ENCODE measurements at places on chromosomes 6 and 20.

- DNase-seq = no peak
Observed at GRCh38 chr6:90820436-90820835, 233.6 kb upstream of the MAP3K7 start.

- no peak for DNase-seq
Observed at GRCh38 chr6:86251106-86251505, 608.4 kb upstream of the SYNCRIP start.

DNA sequence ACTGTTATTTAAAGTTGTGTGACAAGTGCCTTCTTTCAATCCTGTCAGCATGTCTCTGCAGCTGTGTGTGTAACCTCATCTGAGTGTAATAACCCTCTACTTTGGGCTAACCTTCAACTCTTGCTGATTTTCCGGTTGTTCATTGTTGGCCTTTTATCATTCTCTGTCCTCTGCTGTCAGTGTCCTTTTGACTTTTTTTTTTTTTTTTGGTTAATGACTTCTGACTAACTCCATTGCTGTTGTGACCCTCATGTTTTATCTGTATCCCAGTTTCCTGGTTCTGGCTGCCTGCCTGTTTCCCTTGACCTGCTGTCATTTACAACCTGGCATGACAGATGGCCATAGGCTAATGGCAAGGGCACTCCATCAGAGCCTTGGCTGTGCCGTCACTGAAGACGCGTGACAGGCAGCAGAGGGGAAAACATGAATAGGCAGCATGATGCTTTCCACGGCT, 145.7 kb upstream of the MAN1A1 start:
- no peak for DNase-seq

DNA sequence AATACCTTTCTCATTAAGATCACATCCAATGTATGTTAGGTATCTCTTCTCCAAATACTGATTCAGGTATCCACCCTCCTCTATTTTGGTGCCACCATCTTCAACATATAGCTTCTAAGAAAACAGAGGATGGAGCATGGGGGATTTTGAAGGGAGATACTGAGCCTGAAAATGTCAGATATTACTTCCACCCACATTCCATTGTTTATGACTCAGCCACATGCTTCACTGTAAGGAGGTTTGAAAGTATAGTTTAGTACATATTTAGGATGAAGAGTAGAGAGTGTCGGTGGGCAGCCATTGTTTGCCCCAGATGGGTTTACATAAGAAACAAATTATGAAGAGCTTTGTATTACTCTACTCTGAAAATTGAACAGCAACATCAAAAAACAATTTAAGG, 286.7 kb downstream of the TFAP2B start:
- DNase-seq = no peak

GRCh38 chr6:14051355-14051754, 66.2 kb upstream of the CD83 start:
- DNase-seq = no peak
